ENCODE measurements at places on chromosomes 2 and 18.

DNA sequence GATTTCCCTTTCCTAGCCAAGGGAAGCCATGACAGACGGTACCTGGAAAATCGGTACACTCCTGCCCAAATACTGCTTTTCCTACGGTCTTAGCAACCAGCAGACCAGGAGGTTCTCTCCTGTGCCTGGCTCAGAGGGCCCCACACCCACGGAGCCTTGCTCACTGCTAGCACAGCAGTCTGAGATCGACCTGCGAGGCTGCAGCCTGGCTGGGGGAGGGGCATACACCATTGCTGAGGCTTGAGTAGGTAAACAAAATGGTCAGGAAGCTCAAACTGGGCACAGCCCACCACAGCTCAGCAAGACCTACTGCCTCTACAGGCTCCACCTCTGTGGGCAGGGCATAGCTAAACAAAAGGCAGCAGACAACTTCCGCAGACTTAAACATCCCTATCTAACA, 6.8 kb upstream of the CD207 start:
- no peak for DNase-seq

DNA sequence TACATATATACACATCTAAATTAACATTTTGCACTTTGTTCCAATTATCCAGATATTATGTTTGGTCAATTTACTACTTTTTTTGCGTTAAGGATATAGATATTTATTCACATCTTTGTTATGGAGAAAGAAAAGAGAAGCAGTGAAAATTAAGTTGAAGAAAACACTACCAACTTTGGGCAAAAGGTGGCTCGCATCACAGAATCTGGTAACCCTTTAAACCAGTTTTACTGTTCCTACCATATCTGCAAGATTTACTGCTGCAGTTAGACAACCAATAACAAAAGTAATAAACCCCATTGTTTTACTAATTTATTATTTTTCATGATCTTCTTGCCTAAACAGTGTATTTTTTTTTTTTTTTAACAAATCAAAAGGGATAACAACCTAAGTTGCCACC, 53.6 kb downstream of the SMAD2 start:
- DNase-seq: no peak

DNA sequence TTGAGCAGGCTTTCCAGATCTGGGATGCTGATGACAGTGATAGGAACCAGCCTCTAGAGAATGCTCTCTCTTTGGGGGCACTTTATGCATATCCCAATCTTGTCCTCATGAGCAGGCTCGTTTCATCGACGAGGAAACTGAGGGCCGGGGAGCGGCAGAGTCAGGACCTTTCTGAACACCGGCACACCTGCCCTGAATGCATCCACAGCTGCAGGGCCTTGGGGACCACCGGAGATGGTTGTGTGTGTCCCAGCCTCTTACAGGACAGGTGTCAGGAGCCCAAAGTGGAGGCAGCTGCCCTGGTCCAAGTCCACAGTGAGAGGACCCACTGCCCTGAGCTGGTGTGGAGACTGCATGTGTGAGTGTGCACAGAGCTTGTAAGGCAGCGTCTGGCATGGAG, 47.6 kb upstream of the FAHD2A start:
- no peak for DNase-seq

- DNase-seq: no peak
These were observed 137.3 kb upstream of the NFATC1 start for GRCh38 chr18:79258447-79258846.

- no peak for DNase-seq
These were observed 45.4 kb downstream of the LCT start for GRCh38 chr2:135791418-135792190.

GRCh38 chr18:69752737-69753380, 194.8 kb downstream of the CD226 start:
- no peak for DNase-seq

- no peak for DNase-seq
These were observed 4.9 kb downstream of the PXDN start for GRCh38 chr2:1739322-1739957.

GRCh38 chr2:71637736-71638135, 184.4 kb downstream of the DYSF start:
- DNase-seq: no peak

DNA sequence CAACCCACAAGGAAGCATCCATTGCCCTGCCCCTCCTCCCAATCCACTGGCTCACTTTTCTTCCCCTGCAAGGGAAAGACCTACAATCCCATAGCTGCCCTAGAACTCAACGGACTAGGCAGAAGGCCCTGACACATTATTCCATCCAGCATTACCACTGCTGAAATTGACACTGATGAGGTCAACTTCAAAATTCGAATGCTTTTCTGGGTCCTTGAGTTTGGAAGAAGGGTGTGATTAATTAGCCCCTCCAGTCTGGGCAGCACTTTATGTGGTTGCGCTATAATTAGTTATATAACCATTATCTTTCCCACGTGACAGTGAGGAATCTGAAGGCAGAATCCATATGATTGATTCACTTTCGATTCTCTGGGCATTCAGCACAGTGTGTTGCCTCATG, 55.7 kb downstream of the EVA1A start:
- no peak for DNase-seq

DNA sequence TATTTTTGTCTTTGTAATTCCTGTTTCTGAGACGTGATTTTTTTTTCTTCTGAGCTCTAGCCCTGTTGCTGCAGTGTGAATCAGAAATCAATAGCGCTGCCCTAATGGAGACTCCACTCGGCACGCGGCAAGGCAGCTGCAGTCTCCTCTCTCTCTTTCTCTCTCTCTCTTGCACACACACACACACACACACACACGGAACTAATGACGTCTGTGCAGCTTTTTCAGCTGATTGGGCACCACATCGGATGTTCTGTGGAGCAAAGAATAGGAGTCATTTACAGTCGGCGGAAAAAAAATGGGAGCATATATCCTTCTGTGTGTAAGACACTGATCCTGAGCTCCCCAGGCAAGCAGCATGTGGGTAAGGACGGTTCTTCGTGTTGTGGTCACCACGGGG, 2.0 kb upstream of the MYT1L start:
- DNase-seq: peak; percentile 96

DNA sequence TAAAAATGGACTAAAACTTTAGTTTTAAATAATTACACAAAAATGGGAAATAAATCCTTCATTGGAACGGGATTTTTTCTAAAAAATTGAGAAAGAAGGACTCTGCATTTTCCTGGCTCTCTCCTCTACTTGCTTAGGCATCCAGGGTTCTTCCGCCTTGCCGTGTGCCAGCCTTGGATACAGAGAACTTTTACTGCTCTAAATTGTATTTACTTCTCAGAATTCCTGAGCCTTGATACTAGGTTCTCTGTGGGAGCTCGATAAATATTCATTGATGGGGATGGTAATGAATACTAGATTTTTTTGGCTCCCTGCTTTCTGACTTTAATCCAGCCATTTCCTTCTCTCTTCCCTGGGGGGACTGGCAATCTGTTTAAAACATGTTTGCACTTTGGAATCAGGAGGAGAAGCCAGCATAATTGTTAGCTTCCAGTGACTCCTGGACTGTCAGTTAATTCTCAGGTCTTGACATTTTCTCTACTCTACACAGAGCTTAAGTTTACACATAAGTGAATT, 746.1 kb upstream of the LRRTM1 start:
- DNase-seq: no peak
